ENCODE measurements at places on chromosomes 12 and 14. TPM values are rescaled to one million over a fixed set of nuclear protein-coding genes. Genes with fewer than 3 reads are reported as not detected.

- DNase-seq: no peak
These were observed 23.3 kb downstream of the CLEC1A start for GRCh38 chr12:10075451-10075850.

GRCh38 chr14:54424479-54424901 is 16.7 kb downstream of the CNIH1 start:
- no peak for DNase-seq

GRCh38 chr14:30874120-30874998 is at the start of gene COCH:
COCH (plus strand) TSS chr14:30874559; CDS start chr14:30874939, 380 bp downstream.
- DNase-seq: peak; percentile 74

DNA sequence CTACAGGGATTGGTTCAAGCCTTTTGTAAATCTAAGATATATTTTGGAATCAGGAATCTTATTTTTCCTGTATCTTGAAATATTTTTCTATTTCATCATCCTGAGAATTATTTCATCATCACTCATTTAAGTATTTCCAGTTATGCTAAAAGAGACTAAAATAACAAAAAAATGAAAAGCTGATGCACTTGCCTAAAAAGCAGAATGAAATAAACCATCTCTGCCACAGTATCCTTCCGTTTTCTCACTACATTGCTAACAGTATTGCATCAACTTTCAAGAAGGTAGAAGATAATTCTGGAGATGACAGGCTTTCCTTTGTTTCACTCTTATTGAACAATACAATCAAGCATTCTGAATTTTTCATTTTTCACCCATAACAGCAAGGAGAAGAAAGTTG is 31.1 kb upstream of the EIF5 start:
- DNase-seq: no peak

DNA sequence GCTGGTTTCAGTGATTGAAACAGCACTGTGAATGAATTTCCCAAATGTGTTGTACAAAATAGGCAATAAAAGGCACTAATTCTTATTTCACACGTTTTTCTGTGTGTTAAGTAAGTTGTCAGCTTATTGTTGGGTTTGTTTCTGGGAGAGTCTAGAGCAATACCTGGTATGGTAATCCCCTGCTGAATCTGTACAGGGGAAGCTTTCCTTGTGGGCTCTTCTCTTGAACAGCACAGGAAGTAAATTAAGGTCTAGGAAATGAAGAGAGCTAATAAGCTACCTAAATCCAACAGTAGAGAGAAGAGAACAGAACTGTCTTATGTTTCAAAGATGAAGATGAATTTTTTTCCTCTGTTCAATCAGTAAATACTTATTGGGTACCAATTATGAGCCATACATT is 406.7 kb downstream of the TMTC2 start:
- DNase-seq: no peak

SALL2 gene
- polyA plus RNA-seq: 3.5 TPM

APOF gene
- not detected for polyA plus RNA-seq

KLRC3 gene
- polyA plus RNA-seq: not detected
